ENCODE measurements at places on chromosomes 5 and 9.

GRCh38 chr5:145936401-145937131 is at the start of gene SH3RF2:
Gene SH3RF2, plus strand, starts transcription at chr5:145936578. Its CDS starts 1,351 bp downstream, at chr5:145937929.
- peak; percentile 60 for DNase-seq

GRCh38 chr5:89277816-89278215 is 394.8 kb upstream of the MEF2C start:
- no peak for DNase-seq

- DNase-seq: no peak
Measured at GRCh38 chr5:166505544-166505943, 1785.9 kb upstream of the WWC1 start.

GRCh38 chr9:113317777-113318176 is 14.6 kb upstream of the RNF183 start:
- DNase-seq: no peak

GRCh38 chr9:684054-684890 is 157.2 kb upstream of the DMRT1 start:
- DNase-seq: no peak

DNA sequence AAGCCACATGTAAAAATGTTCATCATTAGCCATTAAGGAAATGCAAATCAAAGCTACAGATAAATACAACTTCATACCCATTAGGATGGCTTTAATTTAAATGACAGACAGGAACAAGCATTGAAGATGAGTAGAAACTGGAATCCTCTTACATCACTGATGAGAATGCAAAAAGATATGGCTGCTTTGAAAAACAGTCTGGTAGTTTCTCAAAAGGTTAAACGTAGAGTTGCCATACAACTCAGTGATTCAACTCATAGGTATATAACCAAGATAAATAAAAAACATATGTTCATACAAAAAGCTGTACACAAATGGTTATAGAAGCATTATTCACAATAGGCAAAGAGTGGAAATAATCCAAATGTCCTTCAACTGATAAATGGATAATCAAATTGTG is 228.8 kb upstream of the ZNF462 start:
- no peak for DNase-seq

DNA sequence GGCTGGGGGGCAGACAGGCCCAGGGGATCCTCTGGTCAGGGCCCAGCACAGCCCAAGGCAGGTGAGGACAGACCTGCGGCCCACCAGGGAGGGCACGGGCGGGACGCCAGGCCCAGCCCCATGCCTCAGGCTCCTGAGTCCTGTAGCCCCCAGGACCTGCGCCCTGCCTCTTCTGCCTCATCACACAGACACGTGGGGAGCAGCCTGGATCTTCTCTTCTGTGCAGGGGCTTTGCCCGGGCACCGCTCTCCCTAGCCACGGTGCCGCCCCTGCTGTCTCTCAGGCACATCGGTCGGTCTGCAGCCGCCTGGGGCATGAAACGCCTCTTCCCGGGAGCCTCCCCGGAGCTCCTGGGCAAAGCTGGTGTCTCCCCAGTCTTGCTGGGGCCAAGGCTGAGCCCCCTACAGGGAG is 40.2 kb upstream of the EGFL7 start:
- no peak for DNase-seq

GRCh38 chr9:110777876-110778215 is 109.3 kb downstream of the MUSK start:
- DNase-seq: no peak

- no peak for DNase-seq
Measured at GRCh38 chr9:89421595-89421994, 76.3 kb downstream of the SEMA4D start.

DNA sequence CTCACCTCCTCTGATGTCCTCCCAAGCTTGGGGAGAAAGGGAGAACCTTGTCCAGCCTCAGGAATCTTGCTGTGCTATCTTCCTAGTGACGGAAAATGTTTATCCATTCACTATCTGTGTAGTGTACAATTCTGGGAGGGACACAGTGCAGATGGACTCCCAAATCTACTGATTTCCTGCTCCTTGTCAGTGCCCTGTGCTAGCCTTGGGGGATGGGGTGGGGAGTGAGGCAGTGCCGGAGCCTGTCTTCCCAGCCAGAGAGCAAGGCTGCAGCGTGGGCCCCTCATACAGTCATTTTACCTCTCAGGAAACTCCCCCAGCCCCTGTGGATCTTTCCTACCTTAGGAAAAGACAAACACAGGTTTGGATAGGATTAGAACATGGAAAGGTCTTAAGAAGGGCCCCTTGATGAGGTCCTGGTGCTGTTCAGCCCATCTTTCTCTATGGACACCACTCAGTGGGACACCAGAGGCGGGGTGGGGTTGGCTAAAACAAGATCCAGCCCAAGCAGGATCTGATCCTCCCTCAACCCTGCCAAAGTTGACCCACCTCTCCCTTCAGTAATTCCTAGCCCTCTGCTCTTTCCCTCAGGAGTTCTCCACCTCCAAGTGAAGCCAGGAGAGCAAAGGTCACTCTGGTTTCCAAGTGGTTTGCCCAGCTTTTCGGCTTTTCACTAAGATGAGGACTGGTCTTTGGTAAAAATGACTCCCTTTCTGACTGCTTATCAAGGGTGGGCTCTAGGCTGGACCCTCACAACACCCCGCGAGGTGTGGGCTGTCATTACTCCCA is 3.4 kb downstream of the DOLK start:
- no peak for DNase-seq

- no peak for DNase-seq
Measured at GRCh38 chr5:59062986-59063683, 480.3 kb downstream of the RAB3C start.

DNA sequence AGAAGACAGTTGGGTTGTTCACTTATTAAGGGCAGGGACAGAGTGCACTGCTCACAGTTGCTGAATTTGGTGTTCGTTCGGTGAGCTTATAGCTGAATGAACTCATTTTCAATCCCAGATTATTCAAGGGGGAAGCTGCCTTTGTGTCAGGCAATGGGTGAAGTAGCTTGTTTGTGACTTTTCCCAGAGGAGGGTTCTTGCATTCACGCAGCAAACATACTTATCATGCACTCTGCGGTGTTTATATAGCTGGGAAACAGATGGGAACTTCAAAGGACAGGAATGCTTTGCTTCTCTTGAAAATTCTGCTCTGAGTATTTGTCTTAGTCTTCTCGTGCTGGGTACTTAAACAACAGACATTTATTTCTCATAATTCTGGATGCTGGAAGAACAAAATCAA is 64.7 kb upstream of the ABCA1 start:
- DNase-seq: no peak

GRCh38 chr5:21802869-21803490 is 1050.2 kb downstream of the CDH12 start:
- peak; percentile 5 for DNase-seq

GRCh38 chr5:73531356-73531755 is 33.1 kb downstream of the BTF3 start:
- DNase-seq: no peak

GRCh38 chr5:112136773-112137172 is 282.3 kb downstream of the EPB41L4A start:
- no peak for DNase-seq

GRCh38 chr5:80411589-80412219 is 3.8 kb downstream of the ZFYVE16 start:
- DNase-seq: no peak

DNA sequence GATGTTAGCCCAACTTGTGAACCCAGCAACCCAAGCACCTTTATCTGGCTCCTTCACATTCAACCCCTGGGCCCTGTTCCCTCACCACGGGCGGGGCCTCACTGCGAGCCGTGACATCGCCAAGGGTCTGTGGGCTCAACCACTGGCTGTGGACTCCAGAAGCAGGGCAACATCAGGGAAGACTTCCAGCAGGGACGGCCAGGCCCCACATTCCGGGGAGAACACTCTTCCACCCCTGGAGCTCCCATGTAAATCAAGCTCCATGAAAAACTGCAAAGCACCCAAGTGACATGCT is 175.3 kb downstream of the ERCC6L2 start:
- no peak for DNase-seq

GRCh38 chr5:153895266-153895665 is 143.4 kb downstream of the FAM114A2 start:
- DNase-seq: no peak

DNA sequence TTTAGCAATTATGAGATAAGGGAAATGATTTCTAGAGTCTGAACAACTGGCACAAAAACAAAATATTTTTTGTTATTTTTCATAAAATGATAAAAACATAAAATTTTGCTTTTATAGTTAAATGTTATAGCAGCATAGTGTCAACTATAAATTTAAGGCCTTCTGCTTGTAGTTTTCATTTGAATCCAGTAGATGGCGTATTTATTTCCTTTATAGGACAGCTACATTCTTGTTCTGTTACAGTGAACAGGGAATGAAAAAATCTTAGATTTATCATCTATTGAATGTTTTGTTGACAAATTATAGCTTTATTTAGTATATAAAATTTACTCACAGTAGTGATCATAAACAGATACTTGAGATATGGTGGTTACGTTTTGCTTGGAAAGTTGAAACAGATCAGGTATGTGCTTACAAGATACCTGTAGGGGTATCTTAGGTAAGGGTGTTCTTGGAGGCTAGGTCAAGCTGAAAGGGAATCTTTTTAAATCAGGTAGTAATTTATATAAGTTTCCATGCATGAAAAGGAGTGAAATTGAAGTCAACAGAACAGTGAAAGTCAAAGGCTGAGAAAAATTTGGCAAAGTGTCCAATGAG is 239.3 kb upstream of the GRIN3A start:
- no peak for DNase-seq

DNA sequence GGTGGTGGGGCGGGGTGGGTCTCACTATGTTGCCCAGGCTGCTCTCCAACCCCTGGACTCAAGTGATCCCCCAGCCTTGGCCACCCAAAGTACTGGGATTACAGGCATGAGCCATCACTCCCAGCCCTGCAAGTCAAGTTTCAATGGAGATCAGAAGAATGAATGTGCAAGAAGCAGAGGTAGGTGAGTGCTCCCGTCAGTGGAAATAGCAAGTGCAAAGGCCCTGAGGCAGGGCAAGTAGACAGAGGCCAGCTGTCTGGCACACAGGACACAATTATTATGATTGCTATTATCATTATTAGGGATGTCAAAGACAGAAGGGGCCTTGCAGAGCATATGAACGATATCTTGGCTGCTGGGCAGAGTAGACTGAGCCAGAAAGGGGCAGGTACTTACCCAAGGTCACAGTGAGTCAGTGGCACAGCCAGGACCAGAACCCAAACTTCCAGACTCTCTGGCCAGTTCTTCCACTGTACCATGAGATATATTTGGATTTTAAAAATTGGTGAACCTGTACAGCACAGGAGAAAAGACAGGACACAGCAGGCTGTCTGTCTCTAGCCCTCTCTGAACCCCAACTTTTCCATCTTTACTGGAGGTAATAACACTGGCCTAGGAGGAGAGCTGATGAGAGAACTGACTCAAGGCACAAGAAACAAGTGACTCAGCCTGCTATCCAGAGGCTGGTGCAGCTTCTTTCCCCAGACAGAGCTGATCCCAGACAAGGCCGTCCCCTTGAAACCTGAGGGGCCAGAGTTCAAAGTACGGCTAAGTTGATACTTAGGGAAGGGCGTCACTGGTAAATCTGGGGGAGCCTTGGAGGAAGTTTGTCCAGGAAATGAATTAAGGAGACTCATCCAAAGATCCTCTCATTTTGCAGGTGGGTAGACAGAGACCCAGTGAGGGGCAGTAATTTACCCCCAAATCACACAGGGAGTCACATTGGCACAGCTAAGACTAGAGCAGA is 1.4 kb downstream of the HDHD3 start:
- no peak for DNase-seq

DNA sequence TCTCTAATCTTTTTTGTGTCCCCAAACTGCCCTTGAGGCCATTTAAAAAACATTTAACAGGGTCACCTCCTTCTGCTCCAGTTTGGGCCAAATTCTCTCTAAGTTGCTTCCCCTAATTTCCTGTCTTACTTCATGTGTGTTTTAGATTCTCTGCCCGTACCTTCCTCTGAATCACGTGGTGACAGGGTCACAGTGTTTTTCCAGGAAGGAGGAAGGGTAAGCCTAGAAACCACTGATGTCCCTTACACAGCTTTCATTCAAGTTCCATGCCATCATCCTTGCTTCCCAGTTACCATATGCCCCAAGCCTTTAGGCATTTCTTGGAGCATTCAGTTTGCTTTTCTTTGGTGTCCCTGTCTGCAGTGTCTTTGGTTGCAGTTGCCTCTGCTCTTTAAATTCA is 42.4 kb upstream of the MACIR start:
- no peak for DNase-seq

- DNase-seq: no peak
Measured at GRCh38 chr9:16572005-16572734, 298.3 kb downstream of the BNC2 start.

- no peak for DNase-seq
Measured at GRCh38 chr5:16976625-16977008, 40.5 kb upstream of the MYO10 start.

DNA sequence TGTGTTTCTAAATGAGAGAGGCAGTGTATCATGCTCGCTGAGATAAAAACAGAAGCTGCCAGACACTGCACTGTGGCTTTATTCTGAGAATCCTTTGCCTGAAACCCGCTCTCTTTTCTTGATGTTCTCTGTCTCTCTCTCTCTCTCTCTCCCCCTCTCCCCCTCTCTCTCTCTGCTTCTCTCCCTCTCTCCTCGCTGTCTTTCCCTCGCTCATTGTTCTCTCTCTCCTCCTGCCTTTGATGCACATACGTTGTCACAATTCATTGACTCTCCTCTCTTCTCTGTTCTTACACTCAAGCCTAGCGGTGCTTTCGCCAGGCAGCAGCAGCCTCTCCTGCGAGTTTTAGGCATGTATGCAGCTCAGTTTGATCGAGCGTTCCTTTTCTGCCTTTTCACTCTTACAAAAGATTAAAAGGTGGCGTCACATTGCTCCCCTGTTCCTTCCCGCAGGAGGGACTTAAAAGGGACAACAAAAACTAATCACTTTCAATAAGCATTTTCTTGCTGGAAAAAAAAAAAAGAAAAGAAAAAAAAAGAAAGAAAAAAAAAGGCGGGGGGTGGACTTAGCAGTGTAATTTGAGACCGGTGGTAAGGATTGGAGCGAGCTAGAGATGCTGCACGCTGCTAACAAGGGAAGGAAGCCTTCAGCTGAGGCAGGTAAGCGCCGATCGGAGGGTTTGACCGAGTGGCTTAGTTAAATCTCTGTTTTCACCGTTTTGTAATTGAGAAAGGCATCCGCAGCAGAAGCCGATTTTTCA is 717.9 kb upstream of the WWC1 start:
- DNase-seq: peak; percentile 37

DNA sequence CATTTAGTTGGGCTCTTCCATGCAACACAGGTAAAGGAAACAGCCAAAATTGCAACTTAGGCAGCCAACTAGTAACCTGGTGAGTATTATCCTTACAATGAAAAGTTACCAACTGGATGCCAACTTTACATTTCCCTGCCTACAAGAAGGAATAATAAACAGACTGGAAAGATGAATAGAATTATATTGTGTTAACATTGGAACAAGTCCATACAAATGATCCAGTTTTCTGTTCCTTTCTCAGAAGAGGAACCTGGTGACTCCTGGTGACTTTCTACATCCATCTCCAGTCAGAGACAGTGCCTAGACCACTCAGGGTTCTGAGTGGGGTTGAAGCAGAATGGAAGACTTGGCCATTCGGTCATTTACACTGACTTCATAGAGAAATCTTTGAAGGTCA is 20.6 kb downstream of the MARCHF3 start:
- no peak for DNase-seq
